ENCODE measurements at places on chromosomes 1 and 21. TPM values are rescaled to one million over a fixed set of nuclear protein-coding genes. Genes with fewer than 3 reads are reported as not detected.
A peak's percentile ranks its signal among the peaks of the same experiment; 100 is the strongest.

The POU3F1 gene
- 9.4 TPM for total RNA-seq

The FAM177B gene
- not detected for total RNA-seq

The CYP4B1 gene
- total RNA-seq: not detected

The RRP1 gene
- 14.0 TPM for total RNA-seq

The HIVEP3 gene
- 21.5 TPM for total RNA-seq

The NFIA gene
- 41.5 TPM for total RNA-seq

The LRP8 gene
- 86.6 TPM for total RNA-seq

DNA sequence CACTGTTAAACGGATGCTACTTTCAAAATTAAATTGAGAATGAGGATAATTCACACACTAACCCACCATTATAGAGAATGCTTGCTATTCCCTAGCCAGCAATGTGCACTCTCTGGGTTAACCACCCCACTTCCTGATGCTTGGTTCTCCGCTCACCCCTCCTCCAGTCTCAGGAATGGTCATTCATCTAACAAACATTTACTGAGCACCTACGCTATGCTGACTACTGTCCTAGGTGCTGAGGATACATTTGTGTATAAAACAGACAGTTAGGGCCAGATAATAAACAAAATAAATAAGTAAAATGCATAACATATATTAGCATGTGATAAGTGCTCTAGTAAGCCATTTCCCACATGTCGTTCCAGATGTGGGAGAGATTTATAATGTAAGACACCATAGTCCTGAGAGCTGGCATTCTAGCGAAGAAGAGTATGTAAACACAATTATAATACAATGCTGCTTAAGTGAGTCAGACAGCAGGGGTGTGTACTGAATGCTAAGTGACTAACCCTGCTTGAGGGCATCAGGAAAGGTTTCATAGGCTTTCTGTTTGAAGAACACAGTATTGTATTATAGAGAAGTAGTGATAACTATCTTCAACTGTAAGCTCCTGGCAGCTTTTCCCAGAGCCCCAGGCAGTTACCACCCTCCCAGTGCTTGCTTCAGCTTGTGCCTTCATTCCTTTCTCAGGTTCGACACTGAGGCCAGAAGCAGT lies 126.7 kb upstream of the CACHD1 start:
- no peak for DNase-seq

DNA sequence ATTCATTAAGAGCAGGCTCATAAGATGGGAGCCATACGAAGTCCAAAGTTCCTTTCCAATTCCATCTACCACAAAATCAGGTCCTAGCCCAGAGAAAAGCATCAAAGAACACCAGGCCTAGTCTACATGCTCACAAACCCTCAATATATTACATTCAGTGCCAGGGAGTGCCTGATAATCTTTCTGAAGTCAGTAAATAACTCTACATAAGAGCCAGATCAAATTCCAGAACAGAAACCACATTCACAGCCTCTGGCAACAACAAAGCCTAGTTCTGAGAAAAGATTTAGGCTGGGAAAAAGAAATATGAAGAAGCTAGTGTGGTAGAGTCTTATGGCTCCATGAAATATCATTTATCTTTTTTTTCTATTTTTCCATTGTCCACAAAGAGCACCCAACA lies 40.5 kb upstream of the RBBP5 start:
- DNase-seq: no peak

DNA sequence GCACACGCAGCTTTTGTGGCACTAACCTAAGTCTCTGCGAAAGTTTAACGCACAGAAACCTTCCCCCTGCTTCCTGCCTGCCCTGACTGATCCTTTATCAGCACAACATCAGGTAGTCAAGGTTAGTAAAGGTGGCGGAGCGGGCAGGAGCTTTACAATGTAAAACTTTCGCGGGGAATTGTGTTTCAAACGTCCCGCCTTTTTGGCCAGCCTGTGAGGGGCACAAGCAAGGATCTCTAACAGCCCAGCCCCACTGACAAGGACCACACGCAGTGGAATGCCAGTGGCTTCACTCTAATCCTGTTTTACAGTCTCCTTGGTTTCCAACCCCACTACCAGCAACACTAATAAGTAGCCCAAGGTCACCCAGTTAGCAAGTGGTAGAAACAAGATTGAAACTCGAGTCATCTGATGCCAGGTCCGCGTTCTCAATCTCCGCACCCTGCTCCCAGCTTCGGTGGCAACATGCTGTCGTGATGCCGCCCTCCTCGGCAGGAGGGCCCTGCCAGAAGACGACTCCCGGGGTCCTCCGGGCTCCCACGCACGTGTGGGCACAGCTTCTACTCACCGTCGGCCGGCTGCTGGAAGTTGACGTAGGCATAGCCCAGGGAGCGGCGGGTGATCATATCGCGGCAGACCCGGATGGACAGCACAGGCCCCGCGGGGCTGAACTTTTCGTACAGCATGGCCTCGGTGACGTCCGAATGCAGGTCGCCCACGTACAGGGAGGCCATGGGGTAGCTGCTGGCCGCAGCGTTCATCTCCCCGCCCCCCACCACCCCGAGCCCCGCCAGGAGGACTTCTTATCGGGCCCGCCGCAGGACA lies 1.2 kb downstream of the PABPC4 start:
- peak; percentile 35 for DNase-seq

DNA sequence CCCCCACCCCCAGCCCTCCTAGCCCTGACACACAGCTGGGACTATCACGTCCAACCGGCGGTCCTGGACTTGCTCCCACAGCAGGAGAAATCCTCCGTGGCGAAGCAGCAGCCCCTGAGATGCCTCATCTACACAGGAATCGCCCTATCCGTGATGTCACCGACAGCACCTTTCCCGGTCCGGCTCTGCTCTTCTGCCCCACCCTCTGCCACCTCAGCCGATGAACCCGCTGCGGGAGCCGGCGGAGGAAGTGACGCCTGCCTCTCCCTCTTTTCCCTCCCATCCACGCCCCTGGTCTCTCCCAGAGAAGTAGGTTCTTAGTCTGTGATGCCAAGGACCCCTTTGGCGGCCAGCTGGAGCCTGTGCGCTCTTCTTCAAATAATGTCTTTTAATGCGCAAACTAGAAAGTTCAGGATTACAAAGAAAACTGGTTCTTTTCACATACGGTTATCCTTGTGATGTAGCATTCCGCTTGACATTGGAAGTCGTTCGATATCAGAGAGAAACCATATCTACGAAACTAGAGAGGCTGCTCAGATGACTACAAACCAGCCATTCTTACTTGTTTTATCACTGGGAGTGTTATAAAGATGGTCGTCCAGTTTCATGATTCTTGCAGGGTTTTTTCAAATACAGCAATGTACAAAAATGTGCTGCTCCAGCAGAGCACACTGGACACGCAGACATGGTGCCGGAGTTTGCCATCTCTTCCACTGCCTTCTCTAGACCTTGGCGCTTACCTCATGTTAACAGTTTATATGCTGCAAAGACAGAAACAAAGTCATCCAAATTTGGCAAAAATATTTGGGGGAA lies 120.3 kb downstream of the PPIAL4G start:
- peak; percentile 10 for DNase-seq

GRCh38 chr1:184424945-184425344 lies 38.1 kb downstream of the C1orf21 start:
- DNase-seq: no peak

GRCh38 chr1:228392111-228392936 lies 14.3 kb downstream of the TRIM11 start:
- DNase-seq: no peak

DNA sequence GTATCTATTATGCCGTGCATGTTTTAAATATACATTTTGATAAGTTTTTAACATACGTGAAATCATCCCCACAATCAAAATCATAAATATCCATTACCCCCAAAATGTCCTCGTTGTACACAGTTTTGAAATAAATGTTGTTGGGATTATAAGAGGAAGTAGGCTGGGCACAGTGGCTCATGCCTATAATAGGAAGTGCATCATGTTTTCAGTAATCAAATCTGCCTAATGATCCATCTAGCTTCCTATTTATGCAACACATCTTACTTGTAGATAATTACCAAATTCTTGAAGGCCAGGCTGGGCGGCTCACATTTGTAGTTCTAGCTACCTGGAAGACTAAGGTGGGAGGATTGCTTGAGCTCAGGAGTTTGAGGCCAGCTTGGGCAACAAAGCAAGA lies 15.0 kb upstream of the IFNGR2 start:
- no peak for DNase-seq

DNA sequence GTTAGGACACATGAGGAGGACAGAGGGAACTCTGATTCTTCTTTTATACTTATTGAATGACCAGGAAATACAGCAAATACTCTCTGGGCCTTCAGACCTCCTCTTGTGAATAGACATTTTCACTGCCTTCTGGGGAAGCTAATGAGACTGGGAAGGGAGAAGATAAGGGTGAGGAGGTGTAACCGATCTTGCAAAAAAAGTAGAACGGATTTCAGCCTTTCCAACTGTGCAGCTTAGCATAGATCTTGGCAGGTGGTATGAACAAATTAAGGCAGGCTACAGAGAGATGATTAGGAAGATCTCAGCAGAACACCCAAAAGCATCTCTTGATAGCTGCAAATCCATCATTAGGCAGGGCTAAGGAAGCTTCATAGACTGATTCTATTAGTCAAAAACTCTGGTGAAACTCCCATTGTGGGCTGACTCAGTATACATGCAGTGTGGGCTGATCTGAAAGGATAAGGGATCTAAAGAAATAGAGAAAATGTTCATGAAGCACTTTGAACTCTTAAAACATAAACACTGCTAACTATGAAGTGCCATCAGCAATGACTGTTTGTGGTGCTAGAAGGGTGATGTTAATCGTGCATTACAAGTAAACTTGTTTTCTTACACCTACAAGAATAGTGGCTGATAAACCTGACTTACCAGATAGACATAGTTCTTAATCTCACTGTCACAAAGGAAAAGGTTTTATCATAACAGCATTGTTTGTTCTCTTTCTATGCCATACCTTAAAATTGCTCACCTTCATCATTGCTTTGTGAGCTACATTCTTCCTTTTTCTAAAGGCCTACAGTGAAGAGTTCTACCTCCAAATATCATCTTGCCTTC lies 85.5 kb upstream of the PALMD start:
- DNase-seq: no peak

- DNase-seq: peak; percentile 42
Observed at GRCh38 chr1:206030714-206031113, 7.0 kb upstream of the CTSE start.

DNA sequence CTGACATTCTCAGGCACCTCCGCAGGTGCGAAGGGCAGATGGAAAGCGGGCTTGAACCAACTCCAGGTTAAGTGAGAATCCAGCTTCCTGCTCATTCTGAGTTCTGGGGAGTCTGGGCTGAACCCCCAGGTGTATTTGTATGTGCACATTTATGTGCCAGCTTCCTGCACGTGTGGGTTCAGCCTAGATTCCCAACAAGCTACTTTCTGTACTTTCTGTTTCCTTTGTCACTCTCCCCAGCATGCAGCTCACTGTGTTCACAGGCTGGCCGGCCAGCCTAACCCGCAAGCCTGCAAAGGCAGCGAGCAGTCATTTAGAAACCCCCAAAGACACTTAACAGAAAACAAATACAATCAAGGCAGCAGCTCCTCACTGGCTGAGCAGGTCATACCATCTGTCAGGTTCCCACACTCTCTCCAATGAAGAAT lies 1.3 kb upstream of the IL19 start:
- no peak for DNase-seq

DNA sequence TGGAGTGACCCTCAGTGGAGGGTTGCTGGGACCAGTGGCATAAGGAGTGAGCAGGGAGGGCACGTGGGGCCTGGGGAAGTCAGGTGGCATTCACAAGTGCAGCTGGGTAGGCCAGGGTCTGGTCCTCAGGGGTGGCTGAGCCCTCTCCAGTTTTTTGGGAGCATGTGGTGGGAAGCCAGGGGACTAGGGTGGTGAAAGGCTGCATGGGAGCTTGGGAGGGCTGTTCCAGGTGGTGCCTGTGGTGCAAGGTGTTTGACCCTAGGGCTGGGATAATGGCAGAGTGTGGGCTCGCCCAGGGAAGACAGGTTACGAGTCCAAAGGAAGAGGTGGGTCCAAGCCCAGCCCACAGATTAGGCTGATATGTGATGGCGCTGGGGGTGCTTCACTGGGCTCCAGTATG lies 30.5 kb downstream of the MAN1C1 start:
- no peak for DNase-seq

GRCh38 chr1:186512698-186513457 lies 52.0 kb upstream of the PDC start:
- DNase-seq: no peak

- no peak for DNase-seq
Observed at GRCh38 chr1:76627901-76628300, 239.4 kb upstream of the ST6GALNAC5 start.

DNA sequence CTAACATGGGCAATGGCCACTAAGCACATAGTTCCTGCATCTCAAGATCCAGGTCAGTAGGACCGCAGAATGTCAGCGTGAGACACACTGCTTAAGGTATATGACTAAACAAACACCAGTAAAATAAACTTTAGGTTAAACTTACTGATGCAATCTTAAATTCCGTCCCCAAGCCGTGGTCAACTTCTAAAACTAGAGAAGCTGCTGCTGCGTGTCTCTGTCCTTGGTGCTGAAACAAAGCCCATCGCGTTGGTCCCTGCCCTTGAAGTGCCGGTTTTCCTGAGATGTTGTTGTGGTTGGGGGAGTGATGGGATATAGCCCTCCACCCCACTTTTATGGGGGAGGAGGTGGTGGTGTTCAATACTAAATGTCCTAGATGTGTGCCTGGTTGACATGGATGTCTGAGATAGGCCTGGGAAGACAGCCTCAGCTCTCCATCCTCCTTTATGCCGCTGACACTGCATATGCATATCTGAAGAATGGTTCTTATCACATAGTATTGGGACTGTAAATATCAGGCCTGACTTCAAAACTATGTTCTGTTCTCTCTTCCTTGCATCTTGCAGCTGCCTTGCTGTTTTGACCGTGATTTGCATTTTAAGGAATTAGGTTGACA lies 72.0 kb upstream of the KCNA3 start:
- DNase-seq: no peak

GRCh38 chr1:30683699-30684098 lies 39.7 kb downstream of the MATN1 start:
- no peak for DNase-seq

DNA sequence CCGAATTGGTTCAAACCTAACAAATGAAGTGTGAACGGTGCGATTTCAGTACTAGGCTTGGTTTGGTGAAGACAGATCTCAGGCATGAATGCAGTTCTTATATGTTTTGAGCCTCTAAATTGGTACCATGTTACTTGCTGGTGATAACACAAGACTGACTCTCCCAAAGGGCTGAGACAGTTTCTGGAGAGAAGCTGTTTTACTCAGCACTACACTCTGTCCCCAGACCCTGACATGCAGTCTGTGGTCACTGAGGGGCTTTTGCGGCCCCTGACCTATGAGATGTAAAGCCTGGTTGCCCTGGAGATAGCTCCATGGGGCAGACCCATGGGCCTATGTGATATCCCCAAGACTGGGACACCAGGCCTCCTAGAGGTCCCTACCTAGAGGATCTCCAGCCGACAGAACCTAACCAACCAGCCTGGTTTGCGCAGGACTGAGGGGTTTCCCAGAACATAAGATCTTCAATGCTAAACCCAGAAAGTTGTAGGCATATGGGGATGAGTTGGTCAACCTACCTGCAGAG lies 19.4 kb upstream of the FOXE3 start:
- DNase-seq: no peak

GRCh38 chr1:16126160-16126559 lies 29.7 kb downstream of the EPHA2 start:
- no peak for DNase-seq

- no peak for DNase-seq
Observed at GRCh38 chr1:59081795-59082194, 215.1 kb upstream of the FGGY start.

GRCh38 chr1:21299780-21300395 lies 9.6 kb upstream of the ECE1 start:
- no peak for DNase-seq

- no peak for DNase-seq
Observed at GRCh38 chr1:180966744-180967536, 54.2 kb downstream of the KIAA1614 start.
